Stimulated activated CD4-positive, alpha-beta T cell treated with anti-CD3 and anti-CD28 coated beads, TNF-alpha, amount 100 ng/mL, for 24 hours (primary cell): ENCODE measurements at places on chromosomes 5 and 9.

GRCh38 chr5:107812570-107813141 lies 141.9 kb upstream of the EFNA5 start:
- DNase-seq = no peak

- DNase-seq = no peak
Observed at GRCh38 chr5:488241-488640, 36.0 kb downstream of the SLC9A3 start.

DNA sequence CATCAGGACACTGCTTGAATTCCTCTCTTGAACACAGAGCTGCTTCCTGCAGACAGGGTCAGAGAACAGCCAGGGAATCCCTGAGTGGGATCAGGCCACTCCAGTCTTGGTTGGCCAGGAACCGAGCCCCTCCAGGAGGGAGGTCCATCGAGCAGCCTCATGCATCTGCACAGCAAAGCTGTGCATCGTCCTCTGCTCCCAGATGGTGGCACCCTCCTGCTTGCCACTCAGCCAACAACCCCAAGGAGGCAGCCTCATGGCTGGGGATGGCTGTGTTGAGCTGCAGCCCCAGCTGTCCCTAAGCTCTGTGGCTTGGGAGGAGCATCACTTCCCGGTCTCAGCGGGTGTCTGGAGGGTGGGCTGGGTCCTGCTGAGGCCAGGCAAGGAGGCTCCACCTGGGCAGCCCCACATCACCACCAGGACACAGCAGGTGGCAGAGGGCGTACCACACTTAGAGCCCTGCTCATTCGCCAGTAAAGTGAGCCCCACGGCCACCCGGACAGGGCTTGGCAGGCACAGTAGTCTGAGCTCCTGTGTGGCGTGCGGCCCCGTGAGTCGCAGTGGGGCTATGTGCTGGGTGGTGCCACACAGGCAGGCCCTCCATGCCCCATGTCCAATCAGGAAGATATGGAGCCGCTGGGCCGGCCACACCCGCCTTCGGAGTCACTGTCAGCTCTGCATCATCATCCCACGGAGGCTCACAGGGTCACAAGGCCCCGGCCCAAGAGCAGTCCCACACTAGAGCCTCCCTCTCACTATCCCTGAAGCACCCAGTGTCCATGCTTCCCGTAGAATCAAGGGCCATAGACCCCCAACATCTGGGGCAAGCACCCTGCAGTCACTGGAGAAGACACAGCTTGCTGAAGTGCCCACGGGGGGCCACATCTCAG lies 11.9 kb downstream of the LPCAT1 start:
- DNase-seq = no peak

GRCh38 chr9:15764131-15764530 lies 211.3 kb downstream of the CCDC171 start:
- no peak for DNase-seq

DNA sequence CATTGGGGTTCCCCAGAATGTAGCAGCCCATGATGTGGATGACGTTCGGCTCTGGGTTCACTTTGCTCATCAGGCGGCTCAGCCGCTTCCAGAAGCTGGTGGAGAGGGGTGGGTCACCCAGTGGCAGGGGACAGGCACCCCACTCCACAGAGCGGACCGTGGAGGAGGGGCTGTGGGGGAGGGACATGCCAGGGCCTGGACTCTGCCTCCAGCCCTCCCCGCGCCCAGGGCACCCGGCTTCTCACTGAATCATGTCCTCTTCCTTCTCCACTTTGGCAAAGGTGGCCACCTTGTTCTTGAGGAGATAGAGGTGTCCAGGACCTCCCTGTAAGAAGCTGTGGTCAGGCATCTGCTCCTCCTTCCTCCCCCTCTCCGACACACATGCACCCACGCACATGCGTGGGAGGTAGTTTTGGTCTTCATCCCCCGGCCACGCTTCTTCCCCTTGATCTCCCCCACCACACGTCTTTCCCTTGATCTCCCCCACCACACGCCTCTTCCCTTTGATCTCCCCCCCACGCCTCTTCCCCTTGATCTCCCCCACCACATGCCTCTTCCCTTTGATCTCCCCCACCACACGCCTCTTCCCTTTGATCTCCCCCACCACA lies 8.9 kb upstream of the ENTPD8 start:
- DNase-seq = no peak

- no peak for DNase-seq
Observed at GRCh38 chr5:67515020-67515689, 318.6 kb upstream of the CD180 start.

DNA sequence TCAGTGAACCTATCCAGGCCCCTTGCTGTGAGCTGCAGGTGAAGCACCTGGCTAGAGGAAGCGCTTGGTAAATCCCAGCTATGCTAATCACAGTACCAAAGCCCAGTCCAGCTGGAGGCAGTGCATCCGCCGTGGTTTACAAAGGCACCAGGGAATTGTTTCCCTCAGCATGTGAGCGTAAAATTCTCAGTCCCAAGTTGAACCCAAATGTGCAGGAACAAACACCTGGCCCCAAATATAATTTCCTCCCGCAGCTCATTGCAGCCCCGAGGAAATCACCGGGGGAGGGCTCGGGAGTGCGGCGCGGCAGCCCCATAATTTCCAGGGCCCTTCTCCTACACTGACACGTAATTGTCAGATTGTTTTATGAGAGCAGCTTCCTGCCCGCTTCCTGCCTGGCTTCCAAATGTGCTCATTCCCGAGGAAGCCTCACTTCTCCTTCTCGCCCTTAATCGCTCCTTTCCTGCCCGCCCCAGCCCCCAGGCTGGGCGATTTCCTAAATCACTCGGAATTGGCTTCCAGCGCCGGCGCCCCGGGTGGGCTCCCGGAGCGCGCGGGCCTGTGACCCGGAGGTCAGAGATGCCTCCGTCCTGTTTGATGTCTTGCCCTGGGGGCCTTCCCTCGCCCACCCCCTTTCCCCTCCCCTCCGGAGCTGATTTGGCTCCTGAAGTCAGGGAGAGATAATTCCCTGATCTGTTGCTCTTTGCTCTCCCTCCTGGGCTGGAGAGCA lies 134.4 kb downstream of the FGF1 start:
- DNase-seq = no peak

GRCh38 chr5:112276991-112277390 lies 142.1 kb downstream of the EPB41L4A start:
- no peak for DNase-seq

- DNase-seq = no peak
Observed at GRCh38 chr9:94511955-94512265, 43.0 kb upstream of the PCAT7 start.

DNA sequence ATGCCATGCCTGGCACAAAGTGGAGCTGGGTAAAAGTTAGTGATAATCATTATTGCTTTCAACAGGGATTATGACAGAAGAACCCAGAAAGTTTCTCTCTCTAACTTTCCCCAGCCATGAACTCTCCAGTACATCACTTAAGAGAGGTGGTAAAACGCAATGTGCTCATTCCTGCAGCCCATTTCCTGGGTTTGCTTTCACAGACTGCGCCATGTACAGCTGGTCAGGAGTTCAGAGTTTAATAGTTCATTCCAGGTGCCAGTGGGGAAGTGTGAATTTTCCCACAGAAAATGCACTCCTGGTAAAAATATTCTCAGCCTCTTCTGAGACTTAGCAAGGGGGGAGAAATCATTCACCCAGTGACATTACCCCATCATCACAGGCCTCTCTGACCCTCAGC lies 35.5 kb downstream of the ADAM19 start:
- no peak for DNase-seq

GRCh38 chr5:137365126-137365865 lies 133.8 kb downstream of the SPOCK1 start:
- no peak for DNase-seq

DNA sequence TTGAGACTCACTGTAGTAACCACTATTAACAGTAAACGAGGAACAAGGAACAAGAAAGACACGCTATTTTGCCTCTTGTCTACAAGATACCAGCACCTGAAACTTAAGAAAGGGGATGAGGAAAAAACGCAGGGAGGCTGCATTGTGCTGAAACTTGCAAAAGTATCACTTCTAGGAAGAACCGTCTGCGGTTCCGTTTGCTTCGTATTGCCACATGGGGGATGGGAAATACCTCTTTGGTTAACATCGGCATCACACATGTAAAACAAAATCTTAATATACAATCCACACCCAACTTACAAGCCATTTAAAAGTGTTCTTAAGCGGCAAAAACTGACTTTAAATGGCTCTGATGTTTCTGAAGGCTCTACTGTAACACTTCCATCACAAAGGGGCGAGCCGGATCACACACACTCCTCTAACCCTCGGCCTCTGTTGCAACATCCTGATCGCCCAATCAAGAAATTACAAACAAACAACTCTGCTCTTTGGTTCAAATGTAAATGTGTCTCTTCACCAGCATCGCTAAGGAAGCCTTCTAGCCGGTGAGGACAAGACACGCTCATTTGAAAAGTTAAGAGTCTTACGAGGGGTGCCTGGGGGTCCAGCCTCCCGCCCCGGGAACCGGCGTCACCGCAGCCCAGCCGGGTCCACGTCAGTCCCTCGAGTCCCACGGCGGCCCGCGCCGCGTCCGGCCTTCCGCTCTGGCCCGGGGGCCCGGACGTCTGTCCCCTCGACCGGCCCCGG lies 621 bp downstream of the SEC16A start:
- no peak for DNase-seq

GRCh38 chr9:136378170-136379002 lies 4.9 kb upstream of the CARD9 start:
- no peak for DNase-seq

DNA sequence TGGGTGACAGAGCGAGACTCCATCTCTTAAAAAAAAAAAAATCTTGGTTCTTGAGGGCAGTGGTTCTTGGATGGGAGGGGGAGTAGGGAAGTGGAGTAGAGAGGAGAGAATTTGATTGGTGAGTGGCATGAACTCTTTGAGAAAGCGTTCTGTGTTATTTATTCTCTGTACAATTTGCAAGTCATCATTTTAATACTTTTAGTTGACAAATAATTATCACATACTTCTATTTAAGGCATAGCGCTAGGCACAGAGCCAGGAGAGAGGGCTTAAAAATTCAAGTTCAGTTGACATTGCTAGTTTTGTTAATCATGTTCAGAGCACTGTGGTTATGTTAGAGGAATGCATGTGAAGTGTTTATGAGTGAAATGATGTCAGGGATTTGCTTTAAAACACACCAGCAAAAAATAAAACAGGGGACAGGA lies 24.6 kb downstream of the HSDL2 start:
- no peak for DNase-seq

DNA sequence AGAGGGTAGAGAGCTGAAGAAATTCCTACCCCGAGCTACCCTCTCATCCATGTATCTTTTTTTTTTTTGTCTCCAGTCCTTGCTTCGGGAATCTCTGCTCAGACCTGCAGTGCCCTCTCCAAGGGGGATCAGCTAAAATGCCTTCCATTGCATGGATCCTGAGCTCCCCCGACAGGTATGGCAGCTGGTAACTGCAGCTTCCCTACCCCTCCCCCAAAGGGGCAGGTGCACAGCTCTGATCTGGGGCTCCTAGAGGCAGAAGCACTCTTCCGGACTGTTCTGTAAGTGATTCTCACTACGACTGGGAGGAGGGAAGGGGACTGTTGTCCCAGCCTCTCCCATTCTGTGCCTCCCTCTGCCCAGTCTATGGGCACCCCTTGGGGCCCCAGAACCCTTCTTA lies 169.6 kb downstream of the MELK start:
- no peak for DNase-seq

DNA sequence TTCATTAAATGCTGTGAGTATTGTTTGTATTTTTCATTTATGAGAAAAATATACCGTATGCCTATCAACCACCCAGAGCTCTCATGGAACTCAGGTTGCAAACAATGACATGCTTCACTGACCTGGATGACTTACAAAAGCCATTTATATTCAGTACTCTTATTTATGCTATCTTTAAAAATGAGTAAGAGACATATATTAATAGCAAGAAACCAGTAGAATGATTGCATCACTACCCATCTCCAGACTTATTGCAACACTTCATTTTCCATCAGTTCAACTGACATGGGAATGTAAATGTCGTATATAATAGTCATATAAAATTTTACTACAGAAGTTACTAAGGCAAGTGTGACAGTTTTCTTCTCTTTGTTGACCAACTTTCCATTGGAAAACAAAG lies 69.1 kb downstream of the OTP start:
- DNase-seq = no peak

GRCh38 chr9:92764381-92764987 lies at the start of gene BICD2:
BICD2 (minus strand) TSS chr9:92764833; CDS start chr9:92764744, 89 bp downstream.
- no peak for DNase-seq

DNA sequence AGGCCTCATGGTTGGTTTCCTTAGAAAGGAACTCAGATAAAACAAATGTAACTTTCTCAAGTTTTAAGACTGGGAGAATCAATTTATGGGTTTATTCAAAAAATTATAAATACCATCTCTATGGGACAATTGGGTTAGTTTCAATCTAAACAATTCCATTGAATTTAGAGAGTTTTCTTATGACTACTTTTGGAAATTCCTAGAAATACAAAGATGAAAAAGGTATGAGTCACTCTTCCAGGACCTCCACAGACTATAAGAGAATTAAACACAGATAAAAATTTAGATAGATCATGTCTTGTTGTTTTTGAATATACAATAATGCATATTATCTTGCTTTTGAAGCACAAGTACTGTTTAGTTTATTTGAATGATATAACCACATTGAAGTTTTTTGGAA lies 188.7 kb downstream of the CHSY3 start:
- DNase-seq = no peak

DNA sequence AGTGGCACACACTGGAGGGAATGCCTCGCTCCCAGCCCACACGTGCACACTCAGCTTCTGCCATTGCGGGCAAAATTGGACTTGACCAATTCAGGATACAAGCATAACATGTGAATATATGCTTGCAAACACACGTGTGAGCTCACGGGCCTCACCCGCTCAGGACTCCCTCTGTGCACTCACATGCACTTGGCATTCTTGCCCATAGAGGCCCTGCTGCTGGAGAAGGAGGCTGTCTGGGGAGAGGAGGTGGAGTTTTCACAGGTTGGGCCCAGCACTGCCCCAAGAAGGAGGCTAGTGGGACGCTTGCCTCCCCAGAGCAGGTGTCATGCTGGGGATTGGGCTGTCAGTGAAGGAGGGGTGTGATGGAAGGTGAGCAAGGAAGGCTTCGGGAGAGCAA lies 1.7 kb downstream of the MYMK start:
- no peak for DNase-seq

DNA sequence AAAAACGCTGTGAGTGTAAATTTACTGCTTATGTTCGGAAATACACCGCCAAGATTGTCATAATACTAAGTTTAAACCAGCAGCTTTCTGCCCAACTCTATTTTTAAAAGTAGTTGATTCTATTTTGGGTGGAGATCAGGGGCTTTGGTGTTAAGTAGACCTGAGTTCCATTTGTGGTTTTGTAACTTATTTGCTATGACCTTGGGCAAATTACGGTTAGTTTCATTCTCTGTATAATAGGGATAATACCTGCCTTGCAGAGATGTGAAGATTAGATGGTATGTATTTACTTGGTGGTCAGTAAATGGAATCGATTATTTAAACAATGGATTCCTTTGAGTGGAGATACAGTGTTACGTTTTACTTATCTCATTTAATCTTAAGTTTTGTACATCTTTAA lies 1.6 kb downstream of the RAD23B start:
- no peak for DNase-seq

GRCh38 chr5:103216137-103216536 lies 42.4 kb upstream of the MACIR start:
- no peak for DNase-seq

GRCh38 chr5:31459594-31459993 lies 72.3 kb downstream of the DROSHA start:
- DNase-seq = no peak

- DNase-seq = no peak
Observed at GRCh38 chr9:117825609-117826347, 121.6 kb downstream of the TLR4 start.

- no peak for DNase-seq
Observed at GRCh38 chr9:101587332-101588043, 7.3 kb downstream of the PPP3R2 start.
